CD4-positive, alpha-beta T cell treated with Interferon gamma for 1 hour (primary cell): ENCODE measurements at places on chromosomes 3 and 15.

GRCh38 chr15:71701808-71702207 lies 108.5 kb upstream of the NR2E3 start:
- DNase-seq = no peak

DNA sequence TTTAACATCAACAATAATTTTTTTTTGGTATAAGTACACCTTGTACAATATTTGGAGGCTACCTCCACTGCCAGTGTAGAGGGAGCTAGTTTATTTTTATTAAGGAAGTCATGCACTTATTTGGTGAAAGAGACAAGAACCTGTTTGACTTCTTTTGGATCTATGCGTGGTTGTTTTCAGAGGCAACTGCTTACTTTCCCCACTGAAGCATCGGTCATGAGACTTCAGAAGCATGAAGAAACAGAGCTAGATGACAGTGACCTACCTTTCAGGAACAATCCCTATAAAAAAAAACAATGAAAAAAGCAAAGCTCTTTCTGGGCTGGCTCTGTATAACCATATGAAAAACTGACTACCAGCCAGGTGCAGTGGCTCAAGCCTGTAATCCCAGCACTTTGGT lies 20.0 kb upstream of the ZNF148 start:
- no peak for DNase-seq

DNA sequence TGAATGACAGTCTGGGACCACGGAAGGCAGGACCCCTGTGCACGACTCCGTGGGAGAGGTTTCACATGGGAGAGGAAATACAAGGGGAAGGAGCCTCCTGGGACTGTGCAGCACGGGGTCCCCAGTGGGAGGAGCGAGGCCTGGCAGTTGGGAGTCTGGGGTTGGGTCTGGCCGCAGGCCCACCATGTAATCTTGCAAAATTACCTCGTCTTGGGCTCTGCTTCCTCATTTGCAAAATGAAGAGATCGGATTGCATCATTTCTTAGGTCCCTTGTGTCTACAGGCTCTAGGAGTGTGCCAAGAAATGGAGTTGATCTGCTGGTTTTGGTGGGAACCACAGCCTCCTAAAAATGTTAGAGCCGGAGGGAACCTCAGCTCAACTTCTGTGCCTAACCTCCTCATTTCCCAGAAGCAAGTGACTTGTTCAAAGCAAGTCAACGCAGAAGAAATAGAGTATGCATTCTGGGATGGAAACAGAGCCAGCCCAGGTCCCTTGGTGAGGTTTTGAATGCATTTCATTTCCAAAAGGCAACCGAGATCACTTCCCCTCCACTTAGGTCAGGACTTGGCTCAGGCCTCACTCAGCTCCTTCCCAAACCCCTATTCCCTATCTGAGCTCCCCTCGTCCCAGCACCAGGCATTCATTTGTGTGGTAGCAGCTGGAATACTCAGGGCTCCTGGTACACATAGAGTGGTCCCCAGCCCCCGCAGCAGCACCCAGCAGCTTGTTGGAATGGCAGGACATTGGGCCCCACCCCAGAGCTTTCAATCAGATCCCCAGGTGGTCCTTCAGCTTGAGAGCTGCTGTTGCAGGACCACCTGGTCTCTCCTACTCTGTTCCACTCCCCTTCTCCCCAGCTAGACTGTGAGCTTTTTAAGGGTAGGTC lies 267.7 kb downstream of the XXYLT1 start:
- DNase-seq = peak; percentile 12

- no peak for DNase-seq
Measured at GRCh38 chr3:14899993-14900618, 47.3 kb upstream of the NR2C2 start.

GRCh38 chr15:60590935-60591495 lies 112.1 kb upstream of the ICE2 start:
- DNase-seq = no peak
